ENCODE measurements at places on chromosomes 6 and 20.

DNA sequence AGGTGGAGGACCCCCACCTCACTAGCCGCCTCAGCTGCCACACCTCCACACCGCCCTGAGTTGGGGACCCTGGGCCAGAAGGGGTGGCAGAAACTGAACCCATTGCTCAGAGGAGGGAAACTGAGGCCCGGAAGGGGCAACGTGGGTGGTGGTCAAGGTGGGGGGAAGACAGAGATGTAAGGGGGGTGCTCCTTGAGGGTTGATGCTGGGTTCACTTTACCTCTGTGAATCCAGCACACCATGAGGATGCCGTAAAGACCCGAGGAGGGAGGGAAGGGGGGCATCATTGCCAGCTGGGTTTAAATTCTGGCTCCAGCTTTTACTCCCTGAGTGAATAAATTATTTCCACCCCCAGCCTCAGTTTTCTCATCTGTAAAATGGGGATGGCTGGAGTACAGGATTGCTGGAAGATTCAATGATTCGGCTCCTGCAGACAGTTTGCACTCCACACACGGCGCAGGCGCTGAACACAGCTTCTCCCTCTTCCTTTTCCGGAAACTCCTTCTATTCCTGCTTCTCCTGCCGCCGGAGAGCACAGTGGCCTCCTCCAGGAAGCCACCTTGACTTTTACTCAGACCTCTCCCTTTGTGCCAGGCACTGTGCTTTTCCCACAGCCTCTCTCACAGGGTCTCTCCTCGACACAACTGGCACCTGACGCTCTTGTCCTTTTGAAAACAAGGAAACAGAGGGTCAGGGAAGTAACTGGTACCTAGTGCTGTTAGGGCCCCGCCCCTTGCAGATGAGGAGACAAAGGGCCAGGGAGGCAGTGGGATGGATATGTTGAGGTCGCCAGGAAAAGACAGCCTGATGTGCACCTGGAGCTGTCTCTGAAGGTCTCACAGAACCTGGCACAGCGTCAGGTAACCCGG lies 59.4 kb downstream of the UBE2V1 start:
- DNase-seq, result no peak

DNA sequence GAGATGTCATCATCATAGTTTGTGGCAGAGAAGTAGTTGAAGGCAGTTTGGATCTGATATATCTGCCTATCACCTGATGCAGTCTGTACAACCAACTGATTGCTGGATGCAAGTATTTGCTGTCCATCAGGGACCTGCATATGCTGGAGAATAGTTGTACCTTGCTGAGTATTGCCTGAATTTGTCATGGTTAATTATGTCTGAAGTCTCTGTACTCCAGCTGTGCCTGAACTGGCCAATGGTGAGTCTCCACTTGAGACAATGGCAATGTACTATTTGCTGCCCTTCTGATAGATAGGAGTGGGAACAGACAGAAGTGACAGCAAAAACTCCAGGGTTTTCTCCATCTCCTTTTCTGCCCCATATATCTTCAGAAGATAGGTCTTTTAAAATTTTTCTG lies 531.5 kb downstream of the EPHA7 start:
- no peak for DNase-seq

- DNase-seq, result no peak
Observed at GRCh38 chr6:157562997-157563396, 182.0 kb downstream of the ZDHHC14 start.

GRCh38 chr6:47016261-47016660 lies 25.9 kb downstream of the ADGRF1 start:
- no peak for DNase-seq

GRCh38 chr6:37826188-37826587 lies 6.7 kb downstream of the ZFAND3 start:
- DNase-seq, result no peak

Measured in activated naive CD8-positive, alpha-beta T cell treated with anti-CD3 and anti-CD28 coated beads, Interleukin-2, amount 50 U/mL, for 24 hours (primary cell).